ENCODE measurements at places on chromosomes 3 and 15.

DNA sequence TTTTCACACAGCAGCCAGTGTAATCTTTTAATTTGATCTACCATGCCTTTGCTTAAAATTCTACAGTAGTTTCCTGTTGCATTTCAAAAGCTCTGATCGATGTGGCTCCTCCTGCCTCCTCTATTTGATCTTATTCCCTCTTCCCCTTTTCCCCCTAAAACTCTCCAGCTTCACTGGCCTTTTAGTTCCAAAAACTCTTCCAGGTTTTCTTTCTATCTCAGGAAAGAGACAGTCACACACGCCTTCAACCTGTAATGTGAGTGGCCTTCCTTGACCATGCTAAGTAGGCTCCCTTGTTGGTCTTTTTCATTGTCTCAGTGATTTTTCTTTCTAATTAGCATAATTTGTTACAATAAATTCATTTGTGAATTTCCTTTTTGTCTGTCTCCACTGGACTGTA, 985 bp downstream of the TEX9 start:
- no peak for DNase-seq

GRCh38 chr3:149879872-149880271, 66.9 kb downstream of the RNF13 start:
- no peak for DNase-seq

GRCh38 chr15:84833447-84834228, 16.5 kb downstream of the ALPK3 start:
- no peak for DNase-seq

GRCh38 chr3:17088602-17089313, 204.0 kb downstream of the PLCL2 start:
- DNase-seq, result no peak

GRCh38 chr3:72652395-72652794, 195.8 kb downstream of the SHQ1 start:
- DNase-seq, result no peak

GRCh38 chr3:40044487-40044886, 235.1 kb downstream of the MYRIP start:
- no peak for DNase-seq

- DNase-seq, result no peak
These were observed 28.7 kb downstream of the DLEC1 start for GRCh38 chr3:38067508-38068233.

GRCh38 chr15:67026610-67026967, 38.8 kb upstream of the SMAD3 start:
- DNase-seq, result no peak

- DNase-seq, result no peak
These were observed 2.1 kb downstream of the BLOC1S6 start for GRCh38 chr15:45589256-45589655.

DNA sequence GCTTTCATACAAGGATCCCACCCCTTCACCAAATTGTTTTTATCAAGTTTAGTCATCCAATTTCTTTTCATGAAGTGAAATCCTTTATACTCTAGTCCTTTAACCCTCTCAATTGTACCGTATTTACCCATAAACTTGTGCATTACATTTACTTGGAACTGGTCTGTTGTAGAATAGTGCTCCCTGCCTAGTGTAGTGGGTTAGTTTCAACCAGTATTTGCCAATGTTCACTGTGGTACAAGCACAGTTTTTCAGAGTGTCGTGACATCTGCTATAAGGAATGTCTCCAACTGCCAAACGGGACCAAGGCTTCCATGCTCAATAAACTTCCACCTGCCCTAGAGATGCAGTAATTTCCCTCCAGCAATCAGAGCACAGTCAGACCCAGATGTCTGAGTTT, 211.9 kb downstream of the KCNAB1 start:
- DNase-seq, result no peak

- no peak for DNase-seq
These were observed 3.9 kb downstream of the GP5 start for GRCh38 chr3:194395212-194395611.

DNA sequence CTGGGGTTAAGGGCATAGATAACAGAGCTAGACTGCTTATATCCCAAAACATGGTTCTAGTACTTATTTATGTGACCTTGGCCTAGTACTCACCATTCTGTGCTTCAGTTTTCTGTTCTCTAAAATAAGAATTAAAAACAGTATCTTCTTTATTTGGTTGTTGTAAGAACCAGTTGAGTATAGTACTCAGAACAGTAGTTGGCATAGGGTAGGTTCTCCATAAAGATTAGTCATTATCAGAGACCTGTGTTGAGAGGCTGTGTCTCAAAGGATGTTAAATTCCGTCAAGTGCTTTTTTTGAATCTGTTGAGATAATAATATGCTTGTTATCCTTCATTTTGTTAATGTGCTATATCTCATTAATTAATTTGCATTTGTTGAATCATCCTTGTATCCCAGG, 47.4 kb upstream of the OSTN start:
- no peak for DNase-seq

GRCh38 chr3:142580061-142580423, 1.5 kb upstream of the ATR start:
- no peak for DNase-seq

- DNase-seq, result no peak
These were observed 68.2 kb downstream of the HMCES start for GRCh38 chr3:129346695-129347457.

DNA sequence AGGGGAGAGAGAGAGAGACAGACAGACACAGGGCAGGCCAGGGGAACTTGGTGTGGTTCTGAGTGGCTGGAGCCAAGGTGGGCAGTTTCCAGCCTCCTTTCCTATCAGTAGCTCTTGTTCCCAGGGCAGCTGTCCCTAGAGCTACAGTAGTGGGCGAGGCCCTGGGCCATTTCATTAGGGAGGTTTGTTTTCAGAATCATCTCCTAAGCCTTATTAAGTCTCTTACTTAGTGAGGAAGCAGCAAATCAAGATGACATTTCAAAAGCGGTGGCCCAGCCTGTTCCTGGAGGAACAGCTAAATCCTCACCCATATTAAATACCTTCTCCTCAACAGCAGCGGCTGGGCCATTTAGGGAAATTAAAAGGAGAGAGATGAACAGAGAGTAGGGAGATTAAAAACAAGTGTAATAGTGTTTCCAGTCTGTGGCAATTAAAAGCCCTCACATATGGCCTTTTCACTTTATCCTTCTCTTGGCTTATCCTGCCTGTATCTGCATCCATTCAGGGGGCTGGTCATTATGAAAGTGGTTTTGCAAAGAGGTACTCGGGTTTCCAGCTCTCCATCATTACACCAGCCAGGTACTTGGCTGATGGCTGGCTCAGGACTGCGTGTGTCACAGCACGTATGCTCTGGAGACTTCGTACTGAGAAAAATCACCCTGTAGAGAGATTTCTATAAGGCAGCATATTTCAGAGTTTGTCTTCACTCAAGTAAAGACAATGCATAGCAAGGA, 91.9 kb upstream of the PRR23C start:
- no peak for DNase-seq

GRCh38 chr3:46484911-46485778, 12.6 kb upstream of the RTP3 start:
- no peak for DNase-seq

- DNase-seq, result no peak
These were observed 66.1 kb upstream of the NR2F2 start for GRCh38 chr15:96264351-96264798.

- DNase-seq, result no peak
These were observed 29.5 kb upstream of the VEPH1 start for GRCh38 chr3:157532529-157533297.

- no peak for DNase-seq
These were observed 99.1 kb upstream of the STT3B start for GRCh38 chr3:31433679-31433992.

DNA sequence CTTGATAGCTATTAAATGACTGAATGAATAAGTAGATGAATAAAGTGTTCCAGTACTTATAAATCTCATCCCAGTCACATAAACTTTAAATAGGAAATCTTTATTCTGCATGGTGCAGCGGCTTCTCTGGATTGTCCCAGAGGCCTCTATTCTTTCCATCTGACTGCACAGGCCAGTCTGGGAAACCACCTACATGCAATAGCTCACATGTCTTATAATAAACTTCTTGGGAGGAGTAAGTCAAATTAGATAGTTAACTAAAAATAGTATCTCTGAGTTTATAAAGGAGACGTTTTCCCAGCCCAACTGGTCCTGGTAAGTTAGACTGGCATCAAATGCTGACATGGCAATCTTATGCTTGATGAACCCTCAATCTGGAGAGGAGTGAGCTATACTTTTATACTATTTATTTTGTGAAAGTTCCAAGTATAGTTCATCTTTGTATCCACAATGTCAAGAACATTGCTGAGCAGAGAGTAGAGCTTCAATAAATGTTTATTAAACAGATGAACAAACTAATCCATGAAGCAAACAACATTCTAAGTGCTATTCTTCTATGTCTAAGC, 417.6 kb downstream of the TIGIT start:
- no peak for DNase-seq

GRCh38 chr15:94080416-94080815, 150.9 kb upstream of the MCTP2 start:
- DNase-seq, result no peak

DNA sequence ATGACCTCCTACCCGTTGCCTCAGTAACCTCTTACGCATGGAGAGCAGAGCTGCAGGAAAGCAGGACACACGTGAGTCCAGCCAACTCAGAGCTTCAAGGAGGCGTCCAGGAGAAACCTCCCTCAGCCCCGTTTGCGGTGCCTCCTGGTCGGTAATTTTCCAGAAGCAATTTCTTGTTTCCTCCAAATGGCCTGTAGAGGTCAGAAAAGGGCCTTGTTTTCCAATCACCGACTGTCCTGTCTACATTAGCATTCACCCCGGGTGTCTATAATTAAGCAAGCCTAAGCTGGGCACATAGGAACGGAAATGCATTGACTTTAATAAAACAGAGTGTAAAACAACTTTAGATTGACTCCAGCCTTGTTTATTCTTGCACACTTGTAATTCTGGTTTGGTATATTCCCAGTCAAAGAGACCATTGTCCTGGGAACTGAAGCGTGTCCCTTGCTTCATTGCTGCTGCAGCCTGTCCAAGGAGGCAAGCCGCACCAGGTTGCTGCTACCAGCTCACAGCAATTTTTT, 836.2 kb downstream of the AGBL1 start:
- DNase-seq, result no peak

GRCh38 chr3:110806924-110807323, 264.7 kb upstream of the NECTIN3 start:
- DNase-seq, result no peak

Data from NCI-H187 treated with DMSO at 0.1 percent for 48 hours (cell line).